ENCODE measurements at places on chromosomes 2 and 18.
A peak's percentile ranks its signal among the peaks of the same experiment; 100 is the strongest.

- no peak for DNase-seq
Measured at GRCh38 chr2:134949981-134950708, 31.5 kb downstream of the CCNT2 start.

DNA sequence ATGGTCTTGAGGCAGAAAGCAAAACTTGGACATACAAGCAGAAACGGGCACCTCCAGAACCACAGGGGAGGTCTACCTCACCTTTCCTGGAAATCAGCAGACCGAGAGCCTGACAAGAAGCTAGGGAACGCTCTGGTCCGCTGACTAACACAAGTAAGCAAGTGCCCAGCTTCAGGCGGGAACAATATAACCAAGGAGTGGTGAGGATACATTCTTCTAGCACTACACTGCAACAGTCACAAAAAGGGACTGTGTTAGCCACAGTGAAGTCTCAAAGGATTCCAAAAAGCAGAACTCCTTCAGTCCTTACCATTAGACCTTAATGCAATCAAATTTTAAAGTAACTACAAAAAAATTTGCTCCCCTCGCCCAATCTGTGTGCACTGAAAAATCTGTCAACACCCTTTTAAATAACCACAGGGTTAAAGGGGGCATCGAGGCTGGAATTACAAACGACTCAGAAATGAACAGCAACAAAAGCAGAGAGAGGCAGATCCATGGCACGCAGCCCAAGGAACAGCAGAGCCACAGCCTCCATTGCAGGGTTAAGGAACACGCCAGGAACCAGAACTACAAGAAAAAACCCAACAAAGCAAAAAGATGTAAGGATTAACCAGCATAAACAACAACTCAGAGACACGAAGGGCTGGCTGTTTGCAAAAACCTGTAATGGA is 7.1 kb downstream of the THAP4 start:
- DNase-seq = no peak

DNA sequence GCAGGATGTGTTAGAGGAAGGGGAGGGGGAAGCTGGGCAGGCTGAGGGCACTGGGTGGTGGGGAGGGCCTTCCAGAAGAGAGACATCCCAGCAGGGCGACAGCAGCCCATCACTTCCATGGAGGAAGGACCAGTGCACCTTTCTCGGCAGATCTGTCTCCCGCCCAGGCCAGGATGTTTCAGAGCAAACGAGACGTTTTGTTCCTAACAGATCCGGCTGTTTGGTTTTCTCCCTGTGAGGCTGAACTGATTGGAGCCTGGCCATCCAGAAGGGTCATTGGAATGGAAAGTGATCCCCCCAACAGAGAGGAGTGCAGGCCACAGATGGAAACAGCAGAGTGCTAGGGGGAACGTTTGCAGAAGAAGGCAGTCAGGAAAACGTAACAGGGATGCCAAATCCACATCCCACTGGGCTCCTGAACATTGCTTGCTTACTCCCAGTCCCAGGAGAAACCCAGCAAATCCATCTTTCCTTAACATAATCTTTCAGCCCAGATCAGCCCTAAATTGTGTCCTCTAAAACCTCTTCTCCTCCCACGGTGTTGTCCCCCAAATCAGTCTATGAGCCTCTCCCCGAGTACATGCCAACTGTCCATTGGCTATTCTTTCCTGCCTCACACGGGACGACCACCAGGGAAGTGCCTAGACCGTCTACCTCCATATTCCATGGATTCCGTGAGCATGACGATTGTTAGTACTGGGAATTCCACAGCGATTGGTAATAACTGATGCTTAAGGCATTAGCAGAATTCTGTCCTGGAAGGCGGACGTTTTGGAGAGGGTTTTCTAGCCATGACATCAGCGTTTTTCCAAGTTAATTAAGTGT is 126.8 kb downstream of the SEPTIN10 start:
- DNase-seq = peak; percentile 56

GRCh38 chr18:59266459-59266858 is 6.8 kb downstream of the RAX start:
- no peak for DNase-seq

DNA sequence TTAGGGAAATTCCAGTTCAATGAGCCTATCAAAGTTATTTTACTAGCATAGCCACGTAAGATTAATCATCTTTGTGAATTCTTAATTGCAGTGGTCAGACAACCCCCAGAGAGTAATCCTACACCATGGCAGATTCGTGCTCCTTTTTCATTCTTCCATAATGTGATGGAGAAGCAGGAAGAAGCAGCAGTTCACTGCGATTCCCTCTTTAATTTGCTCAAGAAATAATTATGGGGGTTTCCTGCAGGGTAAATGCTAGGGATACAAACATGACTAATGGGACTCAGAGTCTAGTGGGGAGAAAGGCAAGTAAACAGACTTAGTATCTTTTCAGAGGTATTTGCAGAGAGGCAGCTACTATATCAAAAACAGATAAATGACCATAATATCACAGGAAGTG is 175.8 kb upstream of the HNRNPA3 start:
- DNase-seq = no peak

GRCh38 chr18:22344908-22345670 is 72.6 kb downstream of the CTAGE1 start:
- no peak for DNase-seq

- DNase-seq = no peak
Measured at GRCh38 chr2:147524912-147525311, 319.9 kb upstream of the ACVR2A start.

- no peak for DNase-seq
Measured at GRCh38 chr2:8563814-8564474, 117.9 kb upstream of the ID2 start.

- no peak for DNase-seq
Measured at GRCh38 chr2:58913082-58913726, 672.1 kb upstream of the FANCL start.

DNA sequence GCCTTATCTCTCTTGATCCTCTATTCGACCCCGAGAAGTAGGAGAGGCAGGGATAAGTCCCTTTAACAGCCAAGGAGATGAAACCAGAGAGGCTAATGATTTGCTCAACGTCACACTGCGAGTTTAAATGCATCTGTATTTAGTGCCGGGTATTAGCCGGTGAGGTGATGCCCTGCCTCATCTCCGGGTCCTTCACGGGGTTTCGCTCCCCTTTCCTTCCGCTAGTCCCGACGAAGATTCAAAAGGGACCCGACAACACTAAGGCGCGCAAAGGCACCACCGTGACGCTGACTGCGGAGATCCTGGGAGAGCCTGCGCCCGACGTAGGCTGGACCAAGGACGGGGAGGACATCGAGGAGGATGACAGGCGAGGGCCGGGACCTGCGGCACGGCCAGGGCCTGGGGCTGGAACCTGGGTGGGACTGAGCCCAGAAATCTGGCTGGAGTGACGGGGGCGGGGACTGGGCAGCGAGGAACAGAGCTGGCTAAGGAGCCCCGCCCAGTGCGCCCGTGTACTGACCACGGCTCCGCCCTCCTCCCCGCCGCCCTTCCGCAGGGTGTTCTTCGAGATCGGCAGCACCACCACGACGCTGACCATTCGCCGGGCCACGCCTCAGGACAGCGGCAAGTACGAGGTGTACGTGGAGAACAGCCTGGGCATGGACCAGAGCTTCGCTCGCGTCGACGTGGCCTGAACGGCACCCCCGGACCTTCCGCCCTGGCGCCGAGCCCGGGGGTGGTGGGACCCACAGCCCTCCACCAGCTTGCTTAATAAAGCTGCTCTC is 1.0 kb upstream of the GMPPA start:
- peak; percentile 87 for DNase-seq

DNA sequence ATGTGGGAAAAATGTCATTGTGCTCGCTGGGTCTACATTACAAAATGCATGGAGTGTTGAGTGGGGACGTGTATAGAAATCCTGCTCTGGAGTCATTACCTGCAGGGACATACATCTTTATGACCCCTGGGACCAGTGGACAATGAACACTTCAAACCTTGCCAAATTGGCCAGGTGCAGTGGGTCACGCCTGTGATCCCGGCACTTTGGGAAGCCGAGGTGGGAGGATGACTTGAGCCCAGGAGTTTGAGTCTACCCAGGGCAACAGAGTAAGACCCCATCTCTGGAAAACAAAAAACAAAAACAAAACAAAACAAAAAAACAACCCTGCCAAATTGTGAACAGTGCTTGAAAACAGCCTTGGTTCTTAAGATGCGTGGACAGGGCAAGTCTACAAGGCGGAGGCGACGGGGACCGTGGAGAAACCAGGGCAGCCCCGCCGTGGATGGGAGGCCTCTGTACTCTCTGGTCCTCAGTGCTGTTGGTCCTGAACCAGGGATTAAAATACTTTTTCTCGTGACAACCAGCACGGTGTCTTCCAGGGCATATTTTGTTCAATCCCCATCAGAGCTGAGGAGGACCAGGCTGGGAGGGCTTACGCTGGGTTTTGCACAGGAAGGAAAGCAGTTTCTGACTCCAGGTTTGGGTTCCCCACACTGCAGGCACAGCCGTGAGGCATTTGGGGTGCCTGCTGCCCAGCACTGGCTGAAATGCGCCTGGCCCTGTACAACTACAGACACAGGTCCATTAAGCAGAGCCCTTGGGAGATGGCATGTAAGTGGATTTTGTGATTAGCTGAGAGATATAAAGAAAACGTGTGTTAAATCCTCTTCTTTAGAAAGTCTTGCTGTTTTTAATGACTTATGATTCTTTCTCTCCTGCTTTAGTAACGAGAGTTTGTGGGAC is 13.7 kb downstream of the COLEC11 start:
- no peak for DNase-seq

DNA sequence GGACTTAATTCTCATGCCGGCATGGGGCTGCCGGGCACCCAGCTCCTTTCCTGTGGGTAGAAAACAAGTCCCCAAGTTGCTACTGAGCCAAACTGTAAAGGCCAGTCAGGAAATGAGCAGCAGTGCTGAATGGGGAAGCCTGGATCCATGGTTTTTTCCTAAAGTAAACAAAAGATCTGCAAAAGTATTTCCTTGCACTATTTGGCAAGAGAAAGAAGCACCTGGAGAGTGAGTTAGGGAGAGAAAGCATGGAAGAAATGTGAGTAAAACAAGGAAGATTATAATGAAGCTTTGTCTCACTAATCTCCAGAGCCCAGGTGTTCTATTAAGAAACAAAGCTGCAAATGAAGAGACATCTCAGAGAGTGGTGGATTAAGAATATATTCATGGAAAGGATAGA is 117.6 kb downstream of the METTL8 start:
- peak; percentile 55 for DNase-seq

- no peak for DNase-seq
Measured at GRCh38 chr2:10399358-10399757, 48.8 kb downstream of the ODC1 start.

DNA sequence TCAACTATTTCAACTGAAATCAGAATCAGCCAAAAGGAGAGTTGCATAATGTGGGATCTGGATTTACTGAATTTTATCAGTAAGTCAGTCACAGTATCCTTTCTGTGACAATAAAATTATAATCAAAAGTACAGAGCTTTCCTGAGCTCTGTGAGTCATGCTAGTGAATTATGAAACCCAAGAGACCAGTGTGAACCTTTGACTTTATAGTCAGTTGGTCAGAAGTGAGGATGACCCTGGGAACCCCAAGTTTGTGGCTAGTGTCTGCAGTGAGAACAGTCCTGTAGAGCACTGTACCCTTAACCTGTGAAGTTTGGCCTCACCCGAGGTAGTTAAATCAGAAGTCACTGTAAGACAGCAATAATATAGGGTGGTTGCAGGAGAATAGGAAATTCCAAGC is 381.7 kb downstream of the CDH19 start:
- DNase-seq = no peak

- no peak for DNase-seq
Measured at GRCh38 chr2:10802657-10803056, 9.9 kb downstream of the PDIA6 start.

GRCh38 chr2:143901185-143901842 is 618.6 kb downstream of the ZEB2 start:
- no peak for DNase-seq

DNA sequence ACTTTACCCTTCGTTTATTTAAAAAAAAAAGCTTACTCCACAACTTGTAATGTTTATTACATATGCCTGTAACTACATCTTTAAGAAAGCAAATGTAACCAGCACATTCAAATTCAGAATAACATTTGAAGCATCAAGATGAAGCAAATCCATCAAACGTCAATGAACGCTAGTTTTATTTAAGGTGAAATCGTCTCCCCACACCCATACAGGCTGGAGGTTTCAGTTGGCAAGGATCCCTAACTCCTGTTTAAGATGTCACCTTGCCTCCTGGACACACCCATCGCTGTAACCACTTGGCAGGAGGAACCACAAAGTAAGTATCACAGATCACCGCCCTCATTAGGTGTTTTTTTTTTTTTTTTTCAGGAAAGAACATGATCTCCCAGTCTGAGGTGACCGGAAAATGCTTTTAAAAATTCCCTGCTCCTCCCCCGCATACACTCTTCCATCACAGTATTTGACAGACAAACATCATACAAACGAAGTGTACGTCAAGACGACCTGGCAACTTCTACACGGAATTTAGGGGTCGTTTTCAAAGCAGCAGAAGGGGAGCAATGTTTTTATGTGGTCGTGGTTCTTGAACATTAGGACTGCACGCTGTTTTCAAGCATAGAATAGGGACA is 19.7 kb upstream of the STPG4 start:
- peak; percentile 27 for DNase-seq

- DNase-seq = no peak
Measured at GRCh38 chr2:58099096-58099769, 52.6 kb downstream of the VRK2 start.

DNA sequence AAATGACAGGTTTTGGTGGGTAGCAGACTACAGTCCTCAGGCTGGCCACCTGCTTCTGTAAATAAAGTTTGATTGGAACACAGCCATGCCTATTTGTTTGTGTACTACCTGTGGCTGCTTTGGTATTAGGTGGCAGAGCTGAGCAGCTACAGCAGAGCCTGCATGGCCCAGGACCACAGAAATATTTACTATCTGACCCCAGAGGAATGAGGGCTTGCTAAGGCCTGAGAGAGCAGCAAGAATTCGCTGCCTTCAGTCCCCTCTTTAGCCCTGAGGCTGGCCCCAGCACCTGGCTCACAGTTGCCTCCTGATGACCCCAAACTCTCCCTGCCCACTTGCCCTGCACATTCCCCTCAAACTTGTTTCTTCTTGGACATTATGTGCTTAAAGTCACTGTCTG is 32.5 kb downstream of the POLR1A start:
- no peak for DNase-seq

- peak; percentile 62 for DNase-seq
Measured at GRCh38 chr18:46917803-46918600, 600 bp downstream of the KATNAL2 start.

GRCh38 chr2:74844752-74845151 is 10.8 kb downstream of the HK2 start:
- no peak for DNase-seq

- no peak for DNase-seq
Measured at GRCh38 chr18:79299272-79299671, 96.5 kb upstream of the NFATC1 start.

DNA sequence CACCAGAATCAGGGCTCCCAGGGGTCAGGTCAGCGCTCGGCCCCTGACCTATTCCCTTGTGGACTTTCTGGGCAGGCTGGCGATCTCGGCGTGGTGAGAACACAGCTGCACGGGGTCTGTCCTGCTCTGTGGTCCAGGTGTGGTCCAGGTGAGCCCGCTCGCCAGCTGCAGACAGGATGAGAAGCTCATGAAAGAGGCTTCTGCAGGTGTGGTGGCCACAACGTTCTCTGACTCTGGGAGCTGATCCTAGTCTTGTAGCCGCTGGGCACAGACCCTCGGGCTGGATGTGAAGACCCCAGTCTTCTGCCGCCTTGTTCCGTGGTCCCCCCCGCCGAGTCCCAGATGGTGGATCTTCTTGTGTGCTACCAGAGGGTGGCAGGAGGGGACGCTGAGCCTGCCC is 129.7 kb downstream of the RTP5 start:
- DNase-seq = no peak

- DNase-seq = peak; percentile 25
Measured at GRCh38 chr2:48249631-48250473, 280.1 kb upstream of the STON1 start.

Data from right hindlimb (tissue), 1 donor.